Lung (tissue), 17 donors: ENCODE measurements at places on chromosomes 2 and 18. TPM values are rescaled to one million over a fixed set of nuclear protein-coding genes. Genes with fewer than 3 reads are reported as not detected.

The TFCP2L1 gene
- 6.3 TPM for polyA plus RNA-seq

The HOXD13 gene
- not detected for polyA plus RNA-seq

The UBE2E3 gene
- 41.7 TPM for polyA plus RNA-seq

The LAPTM4A gene
- polyA plus RNA-seq = 155 TPM

The ELOA2 gene
- polyA plus RNA-seq = not detected

The LIPG gene
- 3.7 TPM for polyA plus RNA-seq

The DSG4 gene
- polyA plus RNA-seq = not detected

The MAPRE3 gene
- polyA plus RNA-seq = 41.9 TPM

The LDLRAD4 gene
- 3.2 TPM for polyA plus RNA-seq

The SKOR2 gene
- not detected for polyA plus RNA-seq

The USP34 gene
- 47.7 TPM for polyA plus RNA-seq

The CPLX4 gene
- polyA plus RNA-seq = 0.01 TPM

The GALNT5 gene
- polyA plus RNA-seq = 3.8 TPM

The DSG1 gene
- not detected for polyA plus RNA-seq

The GEN1 gene
- 1.8 TPM for polyA plus RNA-seq

The POTEC gene
- polyA plus RNA-seq = not detected

The ITGB6 gene
- 37.4 TPM for polyA plus RNA-seq

The MBP gene
- 22.4 TPM for polyA plus RNA-seq

The ARHGAP28 gene
- 1.7 TPM for polyA plus RNA-seq

The IL36RN gene
- 0.01 TPM for polyA plus RNA-seq

The DUSP2 gene
- polyA plus RNA-seq = 3.5 TPM

The LCT gene
- polyA plus RNA-seq = 0.01 TPM

The PPP1R1C gene
- 6.3 TPM for polyA plus RNA-seq

The SLC9A4 gene
- polyA plus RNA-seq = not detected

The EFEMP1 gene
- polyA plus RNA-seq = 112 TPM

The IL1R2 gene
- 902 TPM for polyA plus RNA-seq

The EIF2B4 gene
- polyA plus RNA-seq = 55.4 TPM

The ALPI gene
- polyA plus RNA-seq = not detected

The FAM237A gene
- not detected for polyA plus RNA-seq

The IL36G gene
- polyA plus RNA-seq = 0.14 TPM

The PRKAG3 gene
- not detected for polyA plus RNA-seq

The MARCO gene
- polyA plus RNA-seq = 114 TPM

The CCBE1 gene
- 3.4 TPM for polyA plus RNA-seq

The CFAP53 gene
- 5.0 TPM for polyA plus RNA-seq

The GLB1L gene
- polyA plus RNA-seq = 9.1 TPM

The TBR1 gene
- 0.02 TPM for polyA plus RNA-seq

The MBD1 gene
- polyA plus RNA-seq = 24.0 TPM

The CCDC141 gene
- polyA plus RNA-seq = 2.1 TPM

The EIF2AK3 gene
- polyA plus RNA-seq = 14.0 TPM

The ATP9B gene
- 12.6 TPM for polyA plus RNA-seq

The EN1 gene
- polyA plus RNA-seq = not detected

The KIAA2012 gene
- polyA plus RNA-seq = 1.8 TPM

The PDE1A gene
- 1.7 TPM for polyA plus RNA-seq

The ALPG gene
- 0.14 TPM for polyA plus RNA-seq

The EMILIN2 gene
- 13.5 TPM for polyA plus RNA-seq

The TLK1 gene
- 8.5 TPM for polyA plus RNA-seq

The TRAK2 gene
- polyA plus RNA-seq = 13.1 TPM

The TMEM237 gene
- polyA plus RNA-seq = 7.0 TPM

The ITGAV gene
- polyA plus RNA-seq = 10.1 TPM

The BOLL gene
- polyA plus RNA-seq = not detected

The HNMT gene
- polyA plus RNA-seq = 62.2 TPM

The LMAN2L gene
- 16.3 TPM for polyA plus RNA-seq
